Heart right ventricle (tissue), 16 donors: ENCODE measurements at places on chromosomes 12 and 14.

DNA sequence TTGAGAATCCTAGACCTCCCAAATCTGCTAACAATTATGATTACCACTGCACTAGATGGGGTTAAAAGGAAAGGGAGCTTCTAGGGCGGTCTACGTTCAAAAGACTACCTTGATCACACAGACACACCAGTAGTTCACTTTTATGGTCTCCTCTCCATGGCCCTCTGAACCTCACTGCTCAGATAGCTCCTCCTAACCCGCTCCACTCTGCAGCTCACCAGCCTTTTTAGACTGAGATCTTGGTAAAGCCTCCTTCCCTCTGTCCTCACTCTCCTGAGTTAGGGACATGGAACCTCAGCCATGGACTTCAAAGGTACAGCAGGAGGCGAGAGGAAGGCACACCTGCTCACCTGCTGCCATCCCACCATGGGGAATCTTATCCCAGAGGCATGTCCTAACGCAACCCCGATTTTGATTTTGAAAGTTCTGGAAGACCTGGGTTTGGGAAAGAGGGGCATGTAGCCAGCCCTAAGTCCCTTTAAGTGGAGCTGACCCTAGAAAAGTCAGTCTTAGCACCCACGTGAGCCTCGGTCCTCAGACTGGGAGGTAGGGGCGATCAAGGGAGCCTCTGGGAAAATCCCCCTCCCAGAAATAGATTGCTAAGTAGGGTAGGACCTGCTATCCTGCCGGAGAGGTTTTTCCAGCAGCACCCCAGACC, 1.3 kb downstream of the ZNF219 start:
- DNase-seq = no peak

DNA sequence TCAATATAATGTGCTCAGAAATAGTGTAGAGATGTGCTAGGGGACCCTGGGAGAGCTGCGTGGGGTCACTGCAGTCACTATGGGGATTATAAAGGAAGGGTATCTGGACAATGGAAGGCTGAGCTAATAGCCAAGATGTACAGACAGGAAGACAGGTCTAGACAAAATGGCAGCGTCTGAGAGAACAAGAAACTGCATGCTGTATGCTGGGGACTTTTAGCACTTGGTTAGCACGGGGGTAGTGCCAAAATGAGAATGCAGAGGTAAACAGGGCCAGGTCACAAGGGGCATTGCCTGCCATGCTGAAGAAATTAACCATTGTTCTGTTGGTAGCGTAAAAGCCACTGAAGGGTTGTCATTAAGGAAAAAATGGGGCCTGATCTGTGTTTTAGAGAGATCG, 308.2 kb downstream of the EMP1 start:
- no peak for DNase-seq

DNA sequence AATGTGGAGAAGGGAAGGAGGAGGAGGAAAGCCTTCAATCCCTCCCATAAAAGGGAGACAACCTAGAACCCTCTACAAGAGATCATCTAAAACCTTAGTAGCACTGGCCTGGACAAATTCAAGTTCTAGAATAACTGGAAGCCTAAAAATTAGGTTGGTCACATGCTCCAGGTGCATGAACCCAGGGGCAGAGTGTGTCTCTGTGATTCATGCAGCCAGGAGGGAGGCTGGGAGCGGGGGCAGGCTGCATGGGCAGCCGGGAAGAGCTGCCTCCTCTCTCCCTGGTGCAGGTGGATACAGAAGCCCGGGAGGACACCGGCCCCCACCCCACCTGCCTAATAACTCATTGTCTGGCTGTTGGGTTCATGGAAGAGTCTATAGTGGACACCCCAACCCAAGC, 38.6 kb downstream of the CCDC85C start:
- no peak for DNase-seq

DNA sequence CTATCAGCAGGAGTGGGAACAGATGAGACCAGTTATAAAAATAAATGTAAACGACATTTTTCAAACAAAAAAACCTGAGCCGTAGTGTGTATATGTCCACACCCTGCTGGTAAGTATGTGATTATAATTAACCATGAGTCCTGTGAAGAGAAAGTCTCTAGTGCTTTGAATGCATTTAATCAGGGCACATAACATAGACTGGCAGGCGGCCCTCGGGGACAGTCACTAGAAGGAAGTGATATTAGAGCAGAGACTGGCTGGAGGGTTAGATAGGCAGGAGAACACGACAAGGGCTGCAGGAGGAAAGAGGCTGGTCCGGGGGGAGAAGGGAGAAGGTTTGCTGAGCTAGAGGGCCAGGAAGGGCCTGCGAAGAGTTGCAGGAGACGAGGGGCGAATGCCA, 23.8 kb upstream of the ELK3 start:
- DNase-seq = no peak

GRCh38 chr12:2291182-2291832, 238.5 kb downstream of the CACNA1C start:
- DNase-seq = no peak

DNA sequence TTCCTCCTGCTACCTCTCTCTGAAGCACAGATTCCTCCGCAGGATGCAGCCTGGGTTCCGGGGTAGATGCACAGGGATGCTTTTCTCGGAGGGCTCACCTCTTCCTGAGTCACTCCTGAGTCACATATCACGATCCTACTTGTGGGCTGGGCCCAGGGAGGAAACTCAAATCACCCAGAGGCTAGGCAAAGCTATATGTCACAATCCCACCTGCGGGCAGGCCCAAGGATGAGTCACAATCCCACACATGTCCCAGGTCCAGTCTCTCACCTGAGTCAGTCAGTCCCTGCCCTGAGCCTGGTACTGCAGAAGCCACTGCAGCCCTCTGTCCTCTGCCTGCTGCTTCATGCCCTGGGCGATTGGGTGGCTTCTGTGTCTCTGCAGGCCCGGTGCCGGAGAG, 149.0 kb upstream of the GSC start:
- DNase-seq = no peak

DNA sequence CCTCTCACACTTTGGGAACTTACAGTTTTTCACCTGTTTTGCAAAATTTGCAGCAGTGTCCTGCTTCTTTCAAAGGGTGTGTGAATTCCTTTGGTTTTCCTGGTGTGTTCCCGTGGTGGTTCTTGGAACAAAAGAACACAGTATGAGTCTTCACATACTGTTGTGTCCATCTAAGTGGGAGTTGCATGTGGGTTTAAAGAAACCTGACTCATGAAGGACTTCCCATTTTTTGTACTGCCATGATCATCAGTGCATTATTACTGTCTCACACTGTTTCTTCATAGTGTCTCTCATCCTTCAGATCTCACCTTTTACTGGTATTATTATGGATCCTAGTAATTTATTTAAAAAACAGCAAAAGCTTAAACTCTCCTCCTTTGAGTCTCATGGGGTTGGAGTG, 3.8 kb upstream of the GZMH start:
- no peak for DNase-seq

DNA sequence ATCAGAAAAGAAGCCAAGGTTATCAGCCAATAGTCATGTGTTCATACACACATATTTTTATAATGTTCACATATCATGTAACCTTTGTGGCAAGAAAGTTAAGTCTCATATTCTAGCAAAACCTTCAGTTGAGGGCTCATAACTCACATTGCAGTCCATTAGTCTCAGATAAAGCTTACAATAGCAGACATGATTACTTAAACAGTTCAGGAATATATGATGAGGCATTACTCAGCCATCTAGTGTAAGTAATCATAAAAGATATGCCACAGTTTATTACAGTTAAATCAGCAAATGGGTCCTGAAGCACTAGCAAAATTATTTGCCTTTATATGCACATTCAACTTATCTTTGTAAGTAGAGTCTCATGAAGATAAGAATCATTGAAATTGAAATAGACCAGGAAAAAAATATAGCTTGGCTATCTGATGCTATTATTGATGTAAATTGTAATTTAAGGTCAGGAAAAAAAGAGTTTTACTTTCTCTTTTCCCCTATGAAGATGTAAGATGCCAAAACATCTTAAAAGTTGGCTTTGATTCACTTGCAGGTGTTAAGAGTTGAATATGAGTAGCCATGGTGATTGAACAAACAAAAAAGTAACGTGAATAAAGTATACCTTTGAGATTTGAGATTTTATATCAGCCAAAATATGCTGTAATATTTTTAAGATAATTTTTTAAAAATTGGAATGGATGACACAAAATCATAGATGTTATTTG, 537.0 kb downstream of the SLC6A15 start:
- no peak for DNase-seq
